ENCODE measurements at places on chromosomes 13 and 19. TPM values are rescaled to one million over a fixed set of nuclear protein-coding genes. Genes with fewer than 3 reads are reported as not detected.

- DNase-seq: no peak
Observed at GRCh38 chr13:46386392-46387063, 524 bp downstream of the RUBCNL start.

- no peak for DNase-seq
Observed at GRCh38 chr13:112889351-112890290, 79.4 kb upstream of the MCF2L start.

GRCh38 chr13:46296115-46296822 is 84.5 kb downstream of the LRRC63 start:
- DNase-seq: peak; percentile 21

GRCh38 chr19:11113140-11113708 is 24.0 kb downstream of the LDLR start:
- no peak for DNase-seq

GRCh38 chr13:18212873-18213272 is 968.8 kb downstream of the TUBA3C start:
- DNase-seq: peak; percentile 41

- DNase-seq: no peak
Observed at GRCh38 chr13:53088871-53089270, 60.3 kb downstream of the OLFM4 start.

DNA sequence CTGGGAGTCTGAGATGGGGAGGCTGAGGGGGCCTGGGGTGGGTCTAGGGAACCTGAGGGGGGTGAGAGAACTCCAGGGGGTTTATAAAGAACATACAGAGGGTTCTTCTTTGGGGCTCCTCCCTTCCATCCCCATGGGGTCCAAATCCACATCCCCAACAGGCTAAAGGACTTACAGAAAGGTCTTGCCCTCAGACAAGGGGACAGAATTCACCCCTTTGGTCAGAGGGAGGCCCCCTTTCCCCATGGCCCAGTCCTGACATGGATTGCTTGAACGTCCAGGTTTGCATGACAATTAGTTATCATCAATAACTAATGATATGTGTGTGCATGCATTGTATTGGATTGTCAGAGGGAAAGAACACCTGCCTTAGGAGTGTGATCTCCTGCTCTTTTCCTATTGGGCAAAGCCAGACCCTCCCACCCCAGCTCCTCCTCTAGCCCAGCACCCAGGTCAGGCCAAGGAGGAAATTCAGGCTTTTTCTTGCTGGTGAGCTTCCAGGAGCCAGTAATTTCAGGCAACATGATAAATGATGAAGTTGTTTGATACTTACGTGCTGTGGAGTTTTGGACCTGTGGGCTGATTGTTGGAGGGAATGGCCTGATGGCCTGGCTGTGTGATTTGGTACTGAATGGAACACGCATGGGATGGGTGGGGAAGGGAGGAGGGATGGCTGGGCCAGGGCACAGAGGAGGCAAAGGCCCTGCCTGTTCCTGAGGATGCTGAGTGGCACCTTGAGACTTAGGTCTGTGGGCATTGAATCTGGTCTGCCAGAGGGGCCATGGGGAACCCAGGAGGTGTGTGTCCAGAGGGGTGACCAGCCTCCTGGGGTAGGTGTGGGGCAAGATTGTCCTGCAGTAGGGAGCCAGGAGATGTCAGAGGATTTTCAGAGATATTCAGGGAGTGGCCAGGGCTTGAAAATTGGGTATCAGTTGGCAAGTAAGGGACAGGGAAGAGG is 1.1 kb downstream of the KLHL26 start:
- DNase-seq: peak; percentile 22

DNA sequence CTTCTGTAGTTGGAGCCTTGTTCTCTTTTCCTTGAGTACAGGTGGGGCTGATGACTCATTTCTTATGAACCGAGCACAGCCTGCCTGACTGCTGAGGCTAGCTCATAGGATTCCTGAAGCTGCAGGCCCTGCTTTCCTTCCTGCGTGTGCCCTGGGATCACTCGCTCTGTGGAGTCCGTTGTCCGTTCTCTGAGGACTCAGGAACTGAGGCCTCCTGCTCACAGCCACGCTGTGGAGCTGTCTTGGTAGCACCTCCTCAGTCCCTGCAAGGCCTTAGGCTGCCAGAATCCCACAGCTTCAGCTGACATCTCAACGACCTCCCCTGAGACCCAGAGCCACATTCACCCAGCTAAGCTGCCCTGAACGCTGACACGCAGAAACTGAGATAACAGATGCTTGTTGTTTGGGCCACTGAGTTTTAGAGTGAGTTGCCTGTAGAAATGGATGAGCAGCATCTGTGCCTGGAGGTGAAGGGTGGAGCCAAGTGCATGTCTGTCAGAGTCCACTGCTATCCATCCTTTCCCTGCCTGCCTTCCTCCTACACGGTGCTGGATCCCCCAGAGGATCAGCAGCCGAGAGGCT is 72.9 kb downstream of the ARHGEF7 start:
- no peak for DNase-seq

GRCh38 chr13:102220681-102221228 is 181.1 kb downstream of the FGF14 start:
- DNase-seq: no peak

- DNase-seq: no peak
Observed at GRCh38 chr13:81986308-81986707, 1645.4 kb upstream of the SPRY2 start.

GRCh38 chr19:49065905-49066512 is 1.4 kb upstream of the NTF4 start:
- DNase-seq: no peak

GRCh38 chr13:25281193-25281934 is 5.9 kb downstream of the MTMR6 start:
- DNase-seq: peak; percentile 65

GRCh38 chr19:48274173-48274572 is 4.3 kb downstream of the ZNF114 start:
- no peak for DNase-seq

DNA sequence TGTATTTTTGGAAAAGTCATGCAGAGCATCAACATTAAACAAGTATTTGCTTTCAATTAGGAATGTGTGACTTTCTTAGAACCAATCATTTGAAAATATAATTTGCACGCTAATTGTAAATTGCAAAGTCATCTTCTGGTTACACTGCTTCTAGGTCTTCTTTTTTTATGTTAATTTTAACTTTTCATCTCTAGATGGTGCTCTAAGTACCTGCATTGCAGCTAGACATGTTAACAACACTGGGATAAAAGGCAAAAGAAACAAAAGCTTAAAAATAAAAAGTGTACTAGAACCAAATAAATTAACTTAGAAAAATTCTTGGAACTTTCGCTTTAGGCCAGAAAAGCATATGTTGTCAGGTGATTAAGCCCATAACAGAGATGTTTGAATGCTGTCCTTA is 2758.2 kb downstream of the PCDH9 start:
- no peak for DNase-seq

DNA sequence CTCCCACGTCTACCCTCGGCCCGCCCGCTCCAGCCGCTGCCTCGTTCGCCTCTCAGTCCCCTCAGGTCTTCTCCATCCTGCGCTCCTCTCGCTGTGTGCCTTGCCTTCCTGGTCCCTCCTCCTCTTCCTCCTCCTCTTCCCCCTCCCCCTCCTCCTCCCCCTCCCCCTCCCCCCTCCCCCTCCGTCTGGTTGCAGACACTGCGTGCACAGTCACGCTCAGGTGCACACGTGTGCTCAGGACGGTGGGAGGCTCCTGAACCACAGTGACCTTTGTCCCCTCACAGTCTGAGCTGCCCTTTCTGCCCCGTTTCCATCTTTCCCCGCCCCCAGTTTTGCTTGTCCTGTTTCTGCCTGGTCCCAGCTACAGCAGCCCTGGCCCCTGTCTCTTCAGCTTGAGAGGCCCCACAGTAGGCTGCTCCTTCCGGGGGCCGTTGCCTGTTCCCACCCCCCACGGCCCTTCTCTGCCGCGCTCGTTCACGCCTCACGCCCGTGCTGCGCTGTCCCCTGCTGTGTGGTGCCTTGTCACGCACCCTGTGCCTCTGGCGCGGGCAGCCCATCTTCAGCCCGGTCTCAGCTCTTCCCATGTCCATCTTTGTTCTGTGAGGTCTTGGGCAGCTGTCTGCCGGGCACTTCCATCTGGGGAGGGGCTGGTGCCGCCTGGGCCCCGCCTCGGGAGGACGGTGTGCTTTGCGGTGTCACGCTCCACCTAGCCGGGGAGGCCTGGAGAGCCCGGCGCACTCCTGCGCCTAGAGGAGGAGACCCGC is 13.8 kb upstream of the RPS15 start:
- no peak for DNase-seq

The MAP4K1 gene
- total RNA-seq: 148 TPM

The CCL25 gene
- not detected for total RNA-seq

The SOHLH2 gene
- not detected for total RNA-seq

The CEACAM20 gene
- total RNA-seq: not detected

The SLC46A3 gene
- total RNA-seq: 2.2 TPM

The FGF9 gene
- total RNA-seq: not detected

The SRRM5 gene
- total RNA-seq: 0.27 TPM
